ENCODE measurements at places on chromosomes 11 and 22. TPM values are rescaled to one million over a fixed set of nuclear protein-coding genes. Genes with fewer than 3 reads are reported as not detected.

The NXF1 gene
- 86.6 TPM for total RNA-seq

DNA sequence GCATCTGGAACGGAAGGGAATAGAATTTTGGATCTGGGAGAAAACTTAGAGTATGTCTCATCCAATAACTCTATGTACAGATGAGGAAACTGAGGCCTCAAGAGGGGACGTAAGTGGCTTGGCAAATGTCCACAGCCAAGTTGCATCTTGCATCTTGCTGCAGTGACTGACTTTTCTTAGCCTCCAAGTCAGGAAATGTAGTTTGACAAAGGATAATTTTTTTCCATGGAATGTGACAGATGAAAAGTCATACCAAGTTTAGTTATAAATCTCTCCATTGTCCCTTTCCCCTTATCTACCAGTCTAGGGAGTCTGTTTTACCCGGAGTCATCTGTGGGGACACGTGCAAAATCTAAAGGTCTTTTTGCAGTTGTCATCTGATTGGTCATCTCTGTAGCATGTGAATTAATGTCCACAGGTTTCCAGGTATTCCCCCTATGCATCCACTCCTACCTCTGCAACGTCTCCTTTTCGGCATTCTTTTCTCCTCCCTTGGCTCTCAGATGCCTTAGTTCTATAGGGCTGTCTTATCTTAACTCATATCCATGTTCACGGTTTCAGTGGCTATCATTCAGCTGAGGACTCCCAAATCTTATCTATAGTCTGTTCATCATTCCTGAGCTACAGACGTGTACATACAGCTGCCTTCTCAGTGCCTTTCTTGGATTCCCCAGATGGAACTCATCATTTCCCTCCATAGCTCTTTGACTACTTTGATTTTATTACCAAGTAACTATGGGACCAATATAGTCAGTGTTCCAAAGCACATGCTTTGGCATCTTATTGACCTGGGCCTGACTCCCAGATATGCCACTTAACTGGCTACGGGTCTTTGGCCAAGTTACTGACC, 139.5 kb upstream of the TIMP3 start:
- DNase-seq = no peak

The ABCC8 gene
- 6.1 TPM for total RNA-seq

The KCNK7 gene
- 1.0 TPM for total RNA-seq

The SH3BP1 gene
- total RNA-seq = 36.4 TPM

- DNase-seq = no peak
These were observed 564.1 kb downstream of the CNTN5 start for GRCh38 chr11:99584830-99585229.

DNA sequence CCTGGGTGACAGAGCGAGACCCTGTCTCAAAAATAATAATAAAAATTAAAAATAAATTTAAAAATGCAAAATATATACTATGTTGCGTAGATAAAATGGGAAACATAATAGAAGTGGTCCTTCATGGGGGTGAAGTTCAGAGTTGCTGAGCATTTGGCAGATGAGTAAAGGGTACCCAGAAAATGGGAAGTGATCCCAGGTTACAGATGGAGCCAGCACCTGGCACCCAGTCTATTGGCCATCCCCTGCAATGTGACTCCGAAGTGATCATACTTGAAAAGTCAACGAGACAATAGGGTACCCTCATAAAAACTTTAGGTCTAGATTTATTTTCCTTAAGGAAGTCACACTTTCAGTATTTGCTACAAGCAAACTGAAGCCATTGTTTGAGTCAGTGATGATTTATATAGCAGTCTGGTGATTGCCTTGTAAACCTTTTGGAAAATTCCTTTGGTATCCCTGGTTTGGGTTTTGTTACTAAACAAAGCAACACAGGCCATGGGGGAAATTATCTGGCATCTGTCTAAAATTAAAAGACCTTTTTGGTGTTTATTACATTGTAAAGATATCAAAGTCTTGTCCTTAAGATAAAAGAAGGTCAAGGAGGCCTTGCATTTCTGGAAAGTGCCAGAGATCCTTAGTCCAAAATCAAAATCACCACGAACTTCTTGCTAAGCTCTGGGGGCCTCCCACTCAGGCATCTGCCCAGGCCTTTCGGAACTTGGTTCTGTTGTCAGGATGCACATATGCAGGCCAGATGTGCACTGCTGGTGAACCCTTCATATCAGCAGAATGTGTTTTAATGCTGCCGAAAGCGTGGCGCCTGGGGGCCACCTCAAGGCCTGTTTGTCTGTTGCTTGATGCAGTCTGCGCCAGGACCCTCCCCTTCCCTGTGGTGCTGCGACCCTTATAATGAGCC, 4.3 kb downstream of the SMARCB1 start:
- no peak for DNase-seq

- DNase-seq = no peak
These were observed 37.5 kb downstream of the PPARA start for GRCh38 chr22:46187862-46188261.

The MFRP gene
- not detected for total RNA-seq

DNA sequence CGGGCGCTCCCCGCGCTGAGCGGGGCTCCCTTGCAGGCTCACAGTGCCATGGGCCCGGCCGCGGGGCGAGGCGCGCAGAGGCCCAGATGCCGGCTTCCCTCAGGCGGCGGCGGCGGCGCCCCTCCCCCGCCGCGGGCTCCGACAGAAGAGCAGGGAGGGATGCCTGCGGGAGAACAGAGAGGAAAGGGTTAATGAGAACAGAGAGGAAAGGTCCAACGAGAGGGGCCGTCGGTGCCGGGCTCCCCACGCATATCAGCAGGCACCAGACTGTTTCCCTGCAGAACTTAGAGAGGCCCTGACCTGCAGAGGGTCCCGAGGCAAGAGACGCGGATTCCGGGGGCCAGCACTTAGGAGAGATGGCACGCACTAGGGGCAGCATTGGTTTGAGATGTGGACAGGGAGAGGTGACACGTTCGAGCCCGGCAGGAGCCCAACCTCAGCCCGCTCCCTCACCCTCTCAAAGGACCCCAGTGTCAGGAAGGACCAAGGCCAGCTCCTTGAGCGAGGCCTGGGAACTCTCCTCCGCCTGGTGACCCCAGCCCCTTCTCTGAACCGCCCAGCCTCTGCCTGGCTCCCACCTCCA, 9.1 kb downstream of the NRXN2 start:
- no peak for DNase-seq

DNA sequence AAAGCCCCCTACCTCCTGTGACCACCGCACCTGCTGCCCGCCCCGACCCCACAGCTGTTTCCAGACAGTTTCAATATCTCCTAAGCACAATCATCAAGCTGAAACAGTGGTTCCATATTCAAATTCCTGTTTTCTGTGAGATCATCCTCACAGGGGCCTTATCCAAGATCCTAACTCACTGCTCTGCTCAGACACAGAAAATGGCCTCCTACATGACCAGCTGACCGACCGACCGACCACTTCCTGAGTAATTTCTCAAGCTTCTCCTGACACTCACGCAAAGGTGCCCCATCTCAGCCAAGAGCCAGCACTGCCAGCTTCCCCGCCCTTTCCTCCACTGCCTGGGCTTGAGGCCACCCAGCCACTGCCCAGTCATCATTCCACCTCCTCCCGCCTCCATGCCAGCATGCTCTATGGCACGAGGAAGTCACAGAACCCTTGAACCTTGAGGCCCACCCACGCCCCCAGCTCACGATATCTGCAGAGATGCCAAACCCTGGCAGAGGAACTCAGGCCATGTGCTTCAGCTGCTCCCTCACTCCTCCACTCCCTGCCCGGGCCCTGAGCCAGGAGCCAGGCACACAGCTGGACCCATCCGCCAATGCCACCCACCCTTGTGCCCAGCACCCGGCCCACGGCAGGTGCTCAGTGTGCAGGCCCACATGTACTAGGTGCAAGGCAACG, 14.0 kb downstream of the KIAA0930 start:
- DNase-seq = no peak

GRCh38 chr11:71268706-71269321, 16.4 kb upstream of the SHANK2 start:
- no peak for DNase-seq

GRCh38 chr11:65429724-65430405, 7.3 kb downstream of the NEAT1 start:
- no peak for DNase-seq

The CENPM gene
- 47.3 TPM for total RNA-seq

DNA sequence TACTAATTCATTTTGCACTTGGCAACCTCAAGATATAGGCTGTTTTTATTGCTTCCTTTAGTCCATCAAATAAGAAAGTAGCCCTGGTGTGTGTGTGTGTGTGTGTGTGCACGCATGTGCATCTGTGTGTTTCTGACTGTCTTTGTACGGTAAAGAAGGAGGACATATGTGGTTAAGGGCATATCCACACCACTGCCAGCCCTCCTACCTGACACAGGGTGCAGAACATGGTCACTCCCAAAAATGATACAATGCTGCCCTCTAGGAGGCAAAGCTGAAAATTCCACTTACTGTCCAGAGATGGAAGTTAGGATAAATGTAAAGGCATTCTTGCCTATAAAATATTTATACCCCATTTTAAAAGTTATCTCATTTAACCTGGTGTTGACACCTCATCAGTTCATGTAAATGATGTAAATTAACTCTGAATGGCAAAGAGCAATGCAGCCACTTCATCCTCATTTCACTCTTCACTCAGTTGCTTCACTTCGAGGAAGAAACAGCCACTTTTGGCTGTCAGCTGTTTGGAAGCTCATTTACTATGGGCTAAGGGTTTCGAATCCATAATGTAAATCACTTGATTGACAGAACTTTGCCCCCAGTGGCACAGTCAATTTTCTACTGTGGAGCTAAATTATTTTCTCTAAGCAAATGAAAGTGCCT, 83.1 kb upstream of the MTNR1B start:
- peak; percentile 55 for DNase-seq

DNA sequence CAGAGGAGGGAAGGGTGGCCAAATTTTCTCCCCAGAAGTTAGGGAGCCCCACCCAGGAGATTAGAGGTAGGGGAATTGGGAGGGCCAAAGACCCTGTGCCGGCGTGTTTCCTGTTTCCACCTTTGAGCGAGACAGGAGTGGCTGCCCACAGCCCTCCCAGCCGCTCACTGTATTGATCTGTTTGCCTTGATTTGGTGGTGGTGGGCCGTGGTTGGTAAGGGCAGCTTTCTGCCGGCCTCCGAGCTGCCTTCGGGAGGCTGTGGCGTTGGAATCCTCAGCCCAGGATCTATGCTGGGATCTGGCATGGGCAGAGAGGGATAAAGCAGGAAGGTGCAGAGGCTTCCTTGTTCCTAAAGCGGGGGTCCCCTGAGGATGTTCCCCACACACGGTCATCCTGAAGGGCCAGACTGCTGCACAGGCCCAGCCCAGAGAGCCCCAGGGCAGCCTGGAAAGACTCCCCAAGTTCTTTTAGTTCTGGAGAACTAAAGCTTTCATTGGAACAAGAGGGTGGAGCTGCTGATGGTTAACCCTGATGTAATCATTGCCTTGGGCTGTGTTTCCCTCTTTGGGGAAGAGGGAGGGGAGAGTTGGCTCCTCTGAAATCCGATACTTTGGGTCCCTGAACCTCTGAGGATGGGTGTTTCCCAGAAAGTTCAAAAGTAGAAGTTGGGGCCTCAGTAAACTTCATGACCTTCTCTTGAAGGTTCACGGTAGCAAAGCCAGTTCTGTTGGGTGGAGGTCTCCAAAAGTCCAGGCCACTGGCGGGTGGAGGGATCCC, 7.2 kb downstream of the FAM83F start:
- DNase-seq = no peak

The SMTNL1 gene
- not detected for total RNA-seq

The MS4A6E gene
- total RNA-seq = not detected

The SERHL2 gene
- 0.36 TPM for total RNA-seq

- no peak for DNase-seq
These were observed 561.1 kb downstream of the TBC1D22A start for GRCh38 chr22:47323518-47323917.

The ZNRF3 gene
- total RNA-seq = 18.5 TPM

The MRPL49 gene
- total RNA-seq = 50.3 TPM

The OR52K1 gene
- total RNA-seq = not detected

DNA sequence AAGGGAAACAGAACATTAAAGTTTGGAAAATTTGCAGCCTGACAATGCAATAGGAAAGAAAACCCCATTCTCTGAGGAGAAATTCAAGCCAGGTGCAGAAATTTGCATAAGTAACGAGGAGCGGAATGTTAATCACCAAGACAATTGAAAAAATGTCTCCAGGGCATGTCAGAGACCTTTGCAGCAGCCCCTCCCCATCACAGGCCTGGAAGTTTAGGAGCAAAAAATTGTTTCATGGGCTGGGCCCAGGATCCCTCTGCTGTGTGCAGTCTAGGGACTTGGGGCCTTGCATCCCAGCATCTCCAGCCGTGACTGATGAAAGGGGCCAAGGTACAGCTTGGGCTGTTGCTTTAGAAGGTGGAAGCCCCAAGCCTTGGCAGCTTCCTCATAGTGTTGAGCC, 780.2 kb downstream of the LRRC4C start:
- DNase-seq = no peak

GRCh38 chr11:4181782-4182721, 87.5 kb downstream of the RRM1 start:
- DNase-seq = peak; percentile 57

The DNAJB7 gene
- total RNA-seq = not detected

- DNase-seq = no peak
These were observed 8.8 kb downstream of the C11orf96 start for GRCh38 chr11:43951231-43951630.

DNA sequence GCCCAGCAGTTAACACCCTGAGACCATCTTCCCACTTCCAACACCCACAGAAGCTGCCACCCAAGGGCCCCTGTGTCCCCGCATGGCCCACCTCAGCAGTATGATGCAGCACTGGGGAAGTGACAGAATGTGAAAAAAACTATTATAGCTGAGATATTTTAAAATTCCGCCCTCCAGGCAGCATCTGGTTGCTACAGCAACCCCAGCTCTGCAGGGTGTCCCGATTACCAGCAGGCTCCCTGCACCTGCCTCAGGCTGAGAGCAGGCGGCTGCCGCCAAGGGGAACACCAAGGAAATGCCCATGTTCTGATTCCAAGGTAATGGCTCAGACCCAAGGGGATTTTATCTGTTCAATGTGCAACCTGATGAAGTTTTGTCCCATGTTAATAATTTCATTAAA, 10.5 kb upstream of the TMEM121B start:
- no peak for DNase-seq

GRCh38 chr22:20537983-20538382, 30.6 kb downstream of the MED15 start:
- no peak for DNase-seq

DNA sequence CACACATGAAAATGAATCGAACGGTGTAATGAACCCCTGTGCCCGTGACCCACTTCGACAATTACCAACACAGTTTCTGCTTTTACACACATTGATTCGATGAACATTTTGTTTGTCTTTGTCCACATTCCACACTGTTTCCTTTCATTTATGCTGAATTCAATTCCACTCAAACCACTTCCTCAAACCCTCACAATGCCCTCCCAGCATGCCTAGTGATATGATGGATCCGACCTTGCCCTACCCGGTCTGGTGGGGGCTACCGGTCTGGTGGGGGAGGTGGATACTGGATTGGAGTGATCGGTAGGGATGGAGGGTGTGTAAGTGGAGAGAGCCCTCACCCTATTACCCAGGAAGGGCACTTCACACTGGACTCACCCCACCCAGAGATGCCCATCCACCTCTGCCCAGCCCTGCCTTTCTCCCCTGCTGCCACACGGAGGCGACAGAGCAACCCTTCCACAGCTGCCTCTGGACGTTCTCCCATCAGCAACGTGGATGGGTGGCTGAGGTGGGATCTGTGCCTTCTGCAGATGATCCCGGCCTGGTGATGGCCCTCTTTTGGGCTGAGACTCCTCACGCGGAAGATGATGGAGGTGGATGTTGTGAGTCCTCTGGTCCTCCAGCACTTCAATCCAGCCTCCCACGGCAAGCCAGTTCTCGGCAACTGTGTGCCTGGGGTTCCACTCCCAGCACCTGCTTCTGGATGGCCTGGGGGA, 33.0 kb upstream of the P2RY2 start:
- DNase-seq = peak; percentile 58

The OR8D4 gene
- total RNA-seq = not detected
